ENCODE measurements at places on chromosomes 3 and 15.

DNA sequence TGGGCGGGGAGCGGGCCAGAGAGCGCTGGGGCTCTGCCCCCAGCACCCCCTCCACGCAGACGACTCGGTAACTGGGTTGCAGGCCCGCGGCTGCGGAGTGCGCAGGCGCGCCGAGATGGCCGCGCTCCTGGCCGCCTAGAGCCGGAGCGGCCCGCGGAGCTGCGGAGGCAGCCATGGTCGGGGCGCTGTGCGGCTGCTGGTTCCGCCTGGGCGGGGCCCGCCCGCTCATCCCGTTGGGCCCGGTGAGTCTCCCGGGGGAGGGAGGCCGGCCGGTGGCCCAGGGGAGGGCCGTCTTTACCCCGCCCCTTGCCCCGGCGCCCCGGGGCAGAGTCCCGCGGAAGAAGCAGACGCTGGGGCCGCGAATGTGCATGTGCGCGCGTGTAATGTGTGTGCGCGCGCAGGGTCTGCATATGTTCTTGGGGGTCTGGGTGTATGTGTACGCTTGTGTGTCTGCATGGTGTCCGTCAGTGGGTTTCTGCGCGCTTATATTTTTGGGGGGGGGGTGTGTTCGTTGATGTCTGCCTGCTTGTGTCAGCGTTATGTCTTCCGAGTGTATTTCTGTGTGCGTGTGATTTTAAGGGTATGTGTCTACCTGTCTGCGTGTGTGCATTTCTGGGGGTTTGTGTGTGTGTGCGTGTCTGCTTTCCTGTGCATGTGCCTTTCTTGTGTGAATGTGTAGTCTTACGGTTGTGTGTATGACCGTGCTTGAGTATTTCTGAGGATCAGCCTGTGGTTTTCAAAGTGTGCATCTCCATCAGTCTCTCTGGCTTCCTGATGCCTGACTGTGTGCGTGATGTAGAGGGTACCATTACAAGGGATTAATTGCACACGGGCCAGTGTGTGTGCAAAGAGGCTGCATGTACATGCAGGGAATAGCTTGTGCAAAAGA is at the start of gene ABHD14A:
ABHD14A (plus strand) TSS at position 102 of the 889 bp plus-strand sequence; CDS start at position 174, 72 bp downstream.
- peak; percentile 44 for DNase-seq

DNA sequence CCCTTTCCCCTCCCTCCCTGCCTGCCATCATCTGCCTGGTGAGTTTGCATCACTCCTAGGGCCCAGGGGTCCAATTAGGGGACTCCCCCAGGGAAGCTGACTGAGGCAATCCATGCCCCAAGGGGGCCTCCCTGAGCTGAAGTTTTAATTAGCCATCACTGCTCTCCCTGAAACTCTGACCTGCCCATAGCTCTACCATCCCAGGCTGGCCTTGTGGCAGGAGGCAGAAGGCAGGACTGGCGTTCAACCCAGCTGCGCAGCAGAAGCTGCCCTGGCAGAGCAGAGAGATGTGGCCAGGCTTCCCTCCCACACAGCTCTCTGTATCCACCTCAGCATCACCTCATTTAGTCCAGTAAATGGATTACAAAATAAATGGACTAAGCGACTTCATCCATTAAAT is 7.7 kb upstream of the C15orf39 start:
- DNase-seq = no peak

GRCh38 chr15:91530279-91530678 is 323.2 kb upstream of the SLCO3A1 start:
- DNase-seq = no peak

DNA sequence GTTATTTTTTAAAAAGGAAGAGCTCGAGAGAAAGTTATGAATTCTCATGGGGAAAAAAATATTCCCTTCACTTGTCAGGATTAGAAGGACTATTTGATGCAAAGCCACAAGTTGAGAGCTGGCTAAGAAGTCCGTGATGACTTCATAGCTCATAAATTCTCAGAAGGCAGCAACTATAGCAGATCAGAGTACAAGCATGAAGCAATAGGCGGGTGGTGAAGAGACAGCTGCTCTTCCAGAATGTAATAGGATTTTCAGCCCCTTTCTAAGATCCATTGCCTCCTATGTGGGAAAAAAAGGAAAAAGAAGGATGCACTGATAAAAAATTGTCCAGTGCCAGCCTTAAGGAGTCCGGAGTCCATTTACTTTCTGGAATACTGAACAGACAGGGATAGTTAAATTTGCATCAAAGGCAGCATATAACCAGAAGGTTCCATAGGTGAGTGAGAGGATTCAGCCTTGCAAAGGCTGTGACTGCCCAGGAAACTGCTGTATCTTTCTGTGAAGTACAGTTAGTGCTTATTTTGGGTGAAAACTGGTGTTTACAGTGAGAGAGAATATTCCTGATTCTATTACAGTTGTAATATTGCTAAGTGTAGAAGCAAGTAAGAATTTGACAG is 929.5 kb upstream of the ALCAM start:
- DNase-seq = no peak
